Activated gamma-delta T cell treated with Interleukin-2 at 50 U/mL for 16 hours (primary cell): ENCODE measurements at places on chromosomes 11 and 22.

GRCh38 chr11:36729825-36730224 is 131.8 kb upstream of the RAG2 start:
- DNase-seq: no peak

GRCh38 chr11:108592591-108593213 is 866 bp downstream of the EXPH5 start:
- DNase-seq: peak; percentile 9

- DNase-seq: no peak
These were observed 40.1 kb downstream of the LDLRAD3 start for GRCh38 chr11:35983981-35984380.

DNA sequence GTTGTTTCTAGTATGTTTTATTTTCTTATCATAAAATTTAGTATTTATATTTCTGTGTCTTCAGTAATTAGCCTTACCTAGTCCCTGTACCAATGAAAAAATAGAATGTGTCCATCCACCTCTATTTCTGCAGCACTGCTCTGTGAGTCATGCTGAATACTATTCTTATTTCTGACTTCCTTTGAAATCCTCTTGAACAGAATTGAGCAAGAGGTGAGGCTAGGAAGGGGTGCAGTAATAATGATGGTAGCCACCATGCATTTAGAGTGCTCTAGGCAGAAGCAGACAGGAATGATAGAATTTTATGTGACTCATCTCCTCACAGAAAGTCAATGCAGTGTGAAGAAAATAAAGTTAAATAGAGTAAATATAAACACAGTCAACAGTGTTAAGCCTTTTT is 60.0 kb downstream of the OR10A6 start:
- DNase-seq: no peak

DNA sequence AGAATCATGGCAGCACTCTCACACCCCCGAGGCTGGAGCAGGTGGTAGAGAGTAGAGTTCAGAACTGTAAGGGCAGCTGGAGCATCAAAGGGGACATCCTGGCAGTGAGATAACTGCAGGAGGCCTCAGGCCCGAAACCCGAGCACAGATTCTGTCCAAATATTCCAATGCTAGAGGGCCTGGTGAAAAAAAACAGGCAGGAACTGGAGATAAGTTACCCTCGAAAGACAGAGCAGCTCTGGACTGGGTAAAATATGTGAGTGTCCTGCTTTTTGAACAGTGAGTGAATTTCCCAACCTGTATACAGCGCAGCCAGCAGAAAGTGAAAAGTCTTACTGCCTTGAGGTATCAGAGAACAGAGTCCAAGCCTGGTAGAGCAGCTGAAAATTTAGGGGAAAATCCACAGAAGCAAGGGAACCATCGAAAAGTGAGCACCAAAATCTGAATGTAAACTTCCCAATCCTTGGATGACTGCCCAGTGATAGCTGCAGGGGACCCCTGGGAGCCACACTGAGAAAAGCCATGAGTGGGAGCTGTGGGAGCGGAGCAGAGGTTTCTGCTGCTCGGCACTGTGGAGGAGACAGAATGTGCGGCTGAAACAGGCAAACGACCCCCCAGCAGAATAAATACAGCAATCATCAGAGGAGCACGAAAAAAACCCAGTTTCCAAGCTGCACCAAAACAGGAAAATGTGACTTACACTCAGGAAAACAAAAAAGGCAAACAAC is 50.6 kb downstream of the WNT11 start:
- no peak for DNase-seq

GRCh38 chr11:118606844-118607228 is 579 bp upstream of the PHLDB1 start:
- no peak for DNase-seq

DNA sequence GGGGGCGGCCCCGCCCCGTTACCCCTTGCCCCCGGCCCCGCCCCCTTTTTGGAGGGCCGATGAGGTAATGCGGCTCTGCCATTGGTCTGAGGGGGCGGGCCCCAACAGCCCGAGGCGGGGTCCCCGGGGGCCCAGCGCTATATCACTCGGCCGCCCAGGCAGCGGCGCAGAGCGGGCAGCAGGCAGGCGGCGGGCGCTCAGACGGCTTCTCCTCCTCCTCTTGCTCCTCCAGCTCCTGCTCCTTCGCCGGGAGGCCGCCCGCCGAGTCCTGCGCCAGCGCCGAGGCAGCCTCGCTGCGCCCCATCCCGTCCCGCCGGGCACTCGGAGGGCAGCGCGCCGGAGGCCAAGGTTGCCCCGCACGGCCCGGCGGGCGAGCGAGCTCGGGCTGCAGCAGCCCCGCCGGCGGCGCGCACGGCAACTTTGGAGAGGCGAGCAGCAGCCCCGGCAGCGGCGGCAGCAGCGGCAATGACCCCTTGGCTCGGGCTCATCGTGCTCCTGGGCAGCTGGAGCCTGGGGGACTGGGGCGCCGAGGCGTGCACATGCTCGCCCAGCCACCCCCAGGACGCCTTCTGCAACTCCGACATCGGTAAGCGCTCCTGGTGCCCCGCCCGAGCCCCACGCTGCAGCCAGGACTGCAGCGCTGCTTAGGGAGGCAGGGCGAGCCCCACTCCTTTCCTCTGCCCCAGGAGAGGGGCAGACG is at the start of gene TIMP3:
Gene TIMP3 (plus strand): TSS at position 169 of the 700 bp plus-strand sequence. CDS start 297 bp downstream, at position 466.
- no peak for DNase-seq

DNA sequence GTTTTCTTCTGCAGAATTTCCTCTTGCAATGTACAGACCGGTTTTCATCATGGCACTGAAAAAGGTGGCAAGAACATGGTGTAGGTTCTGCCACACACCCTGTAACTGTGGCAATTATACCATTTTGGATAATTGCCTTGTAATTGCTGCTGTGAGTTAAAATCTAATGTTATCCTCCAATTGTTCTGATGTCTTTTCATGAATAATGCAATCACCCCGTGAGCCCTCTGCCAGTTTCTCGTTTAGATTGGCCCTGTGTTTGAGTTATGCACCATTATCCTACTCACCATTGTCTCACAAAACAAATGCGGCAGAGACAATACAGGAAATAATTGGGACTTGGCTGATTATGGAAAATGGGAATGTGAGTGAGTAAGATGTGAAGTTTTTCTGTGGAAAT is 61.8 kb upstream of the MTNR1B start:
- no peak for DNase-seq

- peak; percentile 62 for DNase-seq
These were observed 22.3 kb downstream of the KCNQ1 start for GRCh38 chr11:2466869-2467694.

DNA sequence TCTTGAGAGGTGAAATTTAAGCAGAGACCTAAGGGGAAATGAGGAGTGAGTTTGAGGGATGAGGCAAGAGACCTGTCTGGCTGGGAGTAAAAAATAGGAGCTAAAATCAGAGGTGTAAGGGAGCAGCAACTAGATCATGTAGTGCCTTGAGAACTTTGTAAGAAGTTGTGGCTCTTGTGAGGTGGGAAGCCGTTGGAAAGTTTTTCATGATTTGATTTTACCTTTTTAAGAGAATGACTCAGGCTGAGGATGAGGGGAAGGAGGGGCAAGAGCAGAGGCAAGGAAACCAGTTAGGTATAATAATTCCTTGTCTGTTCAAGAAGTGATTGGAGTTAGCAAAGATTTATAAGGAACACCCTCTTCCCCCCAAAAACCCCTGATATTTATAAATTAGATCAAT is 25.8 kb downstream of the QSER1 start:
- DNase-seq: no peak

- DNase-seq: no peak
These were observed 75.9 kb upstream of the NUP50 start for GRCh38 chr22:45087802-45088201.

DNA sequence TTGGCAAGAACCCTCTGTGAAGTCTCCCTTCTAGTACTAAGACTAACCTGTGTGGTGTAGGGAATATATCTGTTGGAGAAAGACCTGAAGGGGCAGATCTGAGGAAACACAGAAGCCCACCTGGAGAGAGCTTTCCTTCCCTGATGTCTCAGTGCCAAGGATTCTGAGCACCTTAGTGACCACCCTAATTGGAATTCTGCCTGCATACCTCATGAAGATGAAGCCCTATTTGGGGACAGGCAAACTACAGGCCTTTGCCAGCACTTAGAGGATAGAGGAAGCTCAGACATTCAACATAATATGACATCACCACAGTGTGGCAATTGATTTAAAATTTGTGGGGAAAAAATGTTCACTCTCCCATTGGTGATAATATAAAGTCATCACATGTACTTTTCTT is 766.2 kb upstream of the KIRREL3 start:
- DNase-seq: no peak
